ENCODE measurements at places on chromosomes 16 and 17.

GRCh38 chr17:58684003-58684402 is 7.8 kb downstream of the TEX14 start:
- no peak for ATAC-seq

GRCh38 chr17:80441133-80441578 is 26.2 kb downstream of the ENDOV start:
- ATAC-seq, result peak; percentile 71

DNA sequence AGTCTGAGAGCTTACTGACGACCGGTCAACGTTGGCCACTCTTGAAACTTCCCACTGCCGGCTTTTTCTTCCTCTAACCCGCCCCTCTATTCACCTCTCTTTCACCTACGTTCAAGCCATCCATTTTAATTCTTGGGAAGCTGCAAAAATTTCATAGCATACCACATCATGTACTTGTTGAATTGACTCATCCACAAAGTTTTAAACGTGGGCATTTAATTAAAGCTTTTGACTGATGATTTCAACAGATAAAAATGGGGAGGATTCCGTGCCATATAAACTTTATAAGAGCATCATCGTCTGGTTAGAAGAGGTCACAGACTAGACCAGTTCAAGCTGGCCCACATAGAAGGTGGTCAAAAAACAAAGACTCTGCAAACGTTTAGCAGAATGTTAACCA is 22.5 kb downstream of the VPS53 start:
- peak; percentile 19 for ATAC-seq

DNA sequence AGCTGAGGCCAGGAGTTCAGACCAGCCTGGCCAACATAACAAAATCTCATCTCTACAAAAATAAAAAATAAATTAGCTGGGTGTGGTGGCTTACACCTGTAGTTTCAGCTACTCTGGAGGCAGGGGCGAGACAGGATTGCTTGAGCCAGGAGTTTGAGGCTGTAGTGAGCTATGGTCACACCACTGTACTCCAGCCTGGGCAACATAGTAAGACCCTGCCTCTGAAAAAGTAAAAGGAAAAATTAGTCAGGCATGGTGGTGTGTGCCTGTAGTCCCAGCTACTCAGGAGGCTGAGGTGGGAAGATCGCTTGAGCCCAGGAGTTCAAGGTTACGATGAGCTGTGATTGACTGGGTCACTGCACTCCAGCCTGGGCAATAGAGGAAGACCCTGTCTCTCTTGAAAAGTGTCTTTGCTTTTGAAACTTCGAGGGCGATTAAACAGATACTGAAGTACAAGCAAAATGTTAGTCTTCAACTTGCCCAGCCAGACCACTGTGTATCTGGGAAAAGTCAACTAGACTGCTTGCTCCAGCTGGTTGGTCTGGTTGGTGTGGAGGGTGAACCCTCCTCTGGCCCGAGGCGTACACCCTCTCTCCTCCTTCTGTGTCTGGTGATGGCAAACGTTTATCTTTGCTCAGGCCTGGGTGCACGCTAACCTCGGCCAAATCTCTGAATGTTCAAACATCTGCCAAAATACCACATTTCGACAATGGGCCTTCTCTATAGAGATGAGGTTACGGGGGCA is 174.9 kb downstream of the RAB11FIP4 start:
- no peak for ATAC-seq

DNA sequence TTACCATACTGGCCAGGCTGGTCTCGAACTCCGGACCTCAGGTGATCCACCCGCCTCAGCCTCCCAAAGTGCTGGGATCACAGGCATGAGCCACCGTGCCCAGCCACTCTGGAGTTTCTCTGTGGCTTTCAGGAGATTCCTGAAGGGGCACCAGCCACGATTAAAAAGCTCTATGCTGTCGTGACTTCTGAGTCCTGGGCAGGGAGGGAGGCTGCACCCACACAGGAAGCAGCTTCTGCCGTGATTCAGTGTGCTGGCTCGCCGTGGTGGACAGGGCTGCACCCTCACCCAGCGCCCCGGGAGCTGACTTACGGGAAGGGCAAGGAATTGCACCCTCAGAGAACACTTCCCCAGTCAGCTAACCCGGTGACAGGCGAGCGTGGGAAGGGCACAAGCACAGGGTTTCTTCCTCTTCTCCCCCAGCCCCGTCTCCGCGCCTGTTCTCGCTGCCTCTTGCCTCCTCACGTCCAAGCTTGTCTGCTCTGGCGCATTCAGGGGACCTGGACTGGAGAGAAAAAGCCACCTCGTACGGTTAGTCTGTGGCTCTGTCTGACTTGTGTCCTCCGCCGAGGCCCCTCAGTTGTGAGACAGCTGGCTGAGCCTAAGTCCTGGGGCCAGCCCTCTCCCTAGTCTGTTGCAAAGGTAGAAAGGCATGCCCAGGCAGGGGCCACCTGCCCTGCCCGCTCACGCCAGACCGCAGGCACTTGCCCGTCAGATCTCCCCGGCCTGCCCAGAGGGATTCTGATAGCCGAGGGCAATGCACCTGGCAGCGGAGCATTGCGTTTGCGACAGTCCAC is 145.0 kb downstream of the SEC14L1 start:
- peak; percentile 34 for ATAC-seq

GRCh38 chr16:10961231-10961630 is 16.9 kb downstream of the CLEC16A start:
- ATAC-seq, result peak; percentile 73

DNA sequence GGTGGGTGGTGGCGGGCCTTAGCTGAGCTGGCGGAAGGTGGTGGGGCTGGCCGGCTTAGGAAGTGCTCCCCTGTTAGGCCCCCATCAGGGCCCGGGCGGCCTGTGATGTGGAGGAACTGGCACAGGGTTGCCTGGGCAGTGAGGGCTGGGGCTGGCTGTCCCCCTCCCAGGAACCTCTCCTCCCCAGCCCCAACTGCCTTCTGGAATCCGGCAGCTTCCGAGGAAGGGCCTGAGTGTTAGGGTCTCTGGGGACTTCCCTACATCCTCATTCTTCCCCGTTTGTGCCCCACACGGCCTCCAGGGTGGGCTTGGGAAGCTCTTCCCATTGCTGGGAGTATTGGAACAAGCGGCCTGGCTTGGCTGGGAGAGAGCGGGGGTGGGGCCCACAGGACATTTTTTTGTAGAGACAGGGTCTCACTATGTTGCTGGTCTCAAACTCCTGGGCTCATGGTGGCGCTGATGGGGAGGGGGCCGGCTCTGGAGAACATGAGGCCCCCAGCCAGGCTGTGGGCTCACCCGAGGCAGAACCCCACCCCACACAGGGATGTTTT is 89.9 kb upstream of the CIBAR2 start:
- no peak for ATAC-seq

DNA sequence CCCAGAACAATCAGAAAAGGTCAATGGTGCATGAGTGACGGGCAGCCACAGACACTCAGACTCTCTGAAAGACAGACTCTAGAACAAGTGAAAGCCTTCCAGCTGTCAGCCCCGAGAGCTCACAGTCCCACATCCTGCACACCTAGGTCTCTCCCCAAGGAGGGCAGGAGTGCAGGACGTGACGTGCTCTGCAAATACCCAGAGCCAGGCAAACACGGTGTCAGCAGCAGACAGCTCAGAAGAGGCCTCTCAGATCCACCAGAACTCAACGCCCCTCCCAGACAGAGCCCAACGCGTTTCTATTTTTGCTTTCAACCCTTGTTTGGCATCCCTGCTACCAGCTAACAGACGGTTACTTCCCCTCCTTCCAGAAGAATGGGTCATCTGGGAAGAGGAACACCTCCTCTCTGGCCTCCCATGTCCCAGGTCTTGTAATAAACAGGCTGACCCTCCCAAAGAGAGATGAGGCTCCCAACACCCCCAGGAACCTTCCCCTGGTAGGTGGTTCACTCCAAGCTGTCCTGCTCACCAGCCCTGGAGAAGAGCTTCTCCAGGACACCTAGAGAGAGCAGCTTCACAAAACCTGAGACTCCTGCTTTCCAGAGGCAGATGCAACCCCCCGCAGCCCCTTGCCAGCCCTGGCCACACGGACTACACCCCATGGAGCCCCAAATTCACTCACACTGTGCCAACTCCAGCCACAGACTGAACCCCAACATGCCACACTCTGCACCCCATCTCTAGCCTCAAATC is 7.6 kb downstream of the PITPNM3 start:
- ATAC-seq, result no peak

- ATAC-seq, result peak; percentile 18
Observed at GRCh38 chr17:39618246-39618913, 8.4 kb upstream of the PPP1R1B start.

GRCh38 chr17:17723354-17724261 is 42.4 kb downstream of the RAI1 start:
- peak; percentile 78 for ATAC-seq

DNA sequence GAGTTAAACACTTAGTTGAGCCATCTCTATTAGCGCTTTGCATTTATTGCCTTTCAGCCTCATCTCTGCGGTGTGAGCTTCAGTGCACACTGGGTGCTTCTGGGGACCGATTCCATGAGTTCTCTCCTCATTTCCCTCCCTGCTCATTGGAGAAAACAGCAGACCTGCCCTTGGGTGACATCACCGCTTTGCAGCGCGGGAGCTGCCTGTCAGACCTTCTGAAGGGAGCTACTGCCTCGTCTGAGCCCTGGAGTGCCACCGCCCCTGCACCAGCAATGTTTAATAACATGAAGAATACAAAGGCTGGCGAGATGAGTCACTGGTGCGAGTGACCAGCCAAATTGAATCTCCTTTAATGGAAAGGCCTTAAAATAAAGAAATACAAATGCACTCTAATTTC is 30.2 kb upstream of the CPPED1 start:
- no peak for ATAC-seq

GRCh38 chr17:57294629-57295501 is 38.5 kb downstream of the MSI2 start:
- peak; percentile 69 for ATAC-seq

DNA sequence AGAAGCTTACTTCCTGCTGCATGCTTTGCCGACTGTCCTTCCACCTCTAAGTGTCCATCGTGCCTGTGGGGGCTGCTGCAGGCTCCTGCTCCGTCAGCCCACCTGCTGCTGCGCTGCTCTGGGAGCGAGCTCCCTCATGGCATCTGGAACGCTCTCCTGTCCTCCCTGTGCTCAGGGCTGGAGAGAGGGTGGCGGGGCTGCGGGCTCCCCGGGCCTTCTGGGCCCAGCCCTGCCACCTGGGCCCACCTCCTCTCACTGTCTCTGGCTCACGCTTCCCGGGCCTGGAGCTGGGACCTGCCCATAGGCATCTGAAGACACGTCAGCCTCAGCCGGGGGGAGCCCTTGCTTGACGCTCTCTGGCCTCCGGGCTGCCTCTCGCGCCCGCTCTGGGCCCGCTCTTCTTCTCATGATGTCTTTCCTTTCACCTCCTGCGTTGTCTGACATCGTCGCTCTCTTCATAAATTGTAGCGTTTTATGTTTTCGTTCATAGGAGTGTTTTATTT is 27.0 kb downstream of the NME3 start:
- ATAC-seq, result no peak

DNA sequence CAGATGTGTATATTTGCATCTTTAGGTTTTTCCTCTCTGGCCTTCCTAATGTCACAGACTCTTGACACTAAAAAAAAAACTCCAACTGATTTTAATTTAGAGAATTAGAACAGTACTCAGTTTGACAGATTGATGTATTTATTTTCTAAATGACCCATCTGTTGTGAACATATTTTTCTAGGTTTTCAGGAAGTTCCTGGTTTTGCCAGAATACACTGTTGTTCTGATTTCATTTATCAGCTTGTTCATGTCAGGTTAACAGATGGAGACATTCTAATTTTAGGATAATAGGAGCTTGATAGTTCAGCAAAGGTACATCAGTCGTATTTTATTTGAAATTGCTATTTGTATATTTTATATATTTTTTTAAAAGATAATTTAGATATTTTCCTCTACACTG is 133.4 kb downstream of the TANC2 start:
- no peak for ATAC-seq

Measured in SK-N-SH treated with all-trans-retinoic acid at 6 μM for 48 hours (cell line).